Stimulated activated CD8-positive, alpha-beta memory T cell treated with anti-CD3 and anti-CD28 coated beads, Interleukin-12 subunit alpha, Interleukin-12 subunit beta, amount 100 ng/mL, for 4 hours (primary cell): ENCODE measurements at places on chromosomes 2 and 18.

DNA sequence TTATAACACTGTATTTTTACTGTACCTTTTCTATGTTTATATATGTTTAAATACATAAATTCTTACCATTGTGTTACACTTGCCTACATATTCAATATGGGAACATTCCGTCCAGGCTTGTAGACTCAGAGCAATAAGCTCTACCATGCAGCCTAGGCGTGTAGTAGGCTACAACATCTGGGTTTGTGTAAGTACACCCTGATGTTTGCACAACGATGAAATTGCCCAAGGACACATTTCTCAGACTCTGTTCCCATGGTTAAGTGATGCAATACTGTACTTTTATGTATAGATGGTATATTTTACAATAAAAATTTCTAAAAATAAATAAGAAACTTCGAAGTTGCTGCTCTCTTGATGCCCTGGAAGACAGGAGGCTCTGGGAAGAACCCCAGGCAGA lies 38.4 kb downstream of the YPEL5 start:
- no peak for DNase-seq

GRCh38 chr2:26164641-26165211 lies 8.2 kb upstream of the GAREM2 start:
- DNase-seq: no peak

GRCh38 chr2:224309176-224309575 lies 92.7 kb downstream of the FAM124B start:
- DNase-seq: no peak

- DNase-seq: peak; percentile 1
These were observed 34.1 kb downstream of the WDR35 start for GRCh38 chr2:19955544-19956422.

DNA sequence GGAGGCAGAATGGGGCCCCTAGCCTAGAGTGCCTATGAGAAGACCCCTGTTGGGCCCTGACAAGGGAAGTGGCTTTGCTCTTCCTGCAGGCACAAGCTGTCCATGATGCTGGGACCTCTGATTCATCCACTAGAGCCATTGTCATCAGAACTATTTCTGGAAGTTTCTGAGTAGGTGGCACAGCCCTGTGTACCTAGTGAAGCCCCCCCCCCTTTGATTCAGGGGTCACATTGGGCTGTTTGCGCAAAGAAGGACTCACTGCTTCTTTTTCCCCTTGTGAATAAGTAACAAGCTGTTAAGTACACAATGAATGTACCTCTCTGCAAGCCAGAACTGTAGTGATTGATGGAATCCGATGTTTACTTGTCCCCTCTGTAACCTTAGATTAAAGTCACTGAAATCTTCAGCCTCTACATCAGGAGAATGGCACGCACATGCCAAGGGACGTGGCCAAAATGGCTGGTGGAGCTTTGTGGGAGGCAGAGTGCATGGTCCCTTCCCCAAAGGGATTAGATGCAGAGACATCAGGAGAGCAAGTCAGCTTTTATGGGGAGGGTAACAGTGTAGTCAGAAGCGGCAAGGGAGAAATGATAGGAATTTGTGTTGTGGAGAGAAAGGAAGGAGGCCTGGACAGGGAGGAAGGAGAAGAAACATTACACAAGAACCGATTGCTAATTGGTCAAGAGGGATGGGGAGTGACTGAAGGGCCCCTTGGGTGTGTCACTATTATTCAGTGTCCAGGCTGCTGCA lies 267.6 kb upstream of the RAB12 start:
- DNase-seq: no peak

DNA sequence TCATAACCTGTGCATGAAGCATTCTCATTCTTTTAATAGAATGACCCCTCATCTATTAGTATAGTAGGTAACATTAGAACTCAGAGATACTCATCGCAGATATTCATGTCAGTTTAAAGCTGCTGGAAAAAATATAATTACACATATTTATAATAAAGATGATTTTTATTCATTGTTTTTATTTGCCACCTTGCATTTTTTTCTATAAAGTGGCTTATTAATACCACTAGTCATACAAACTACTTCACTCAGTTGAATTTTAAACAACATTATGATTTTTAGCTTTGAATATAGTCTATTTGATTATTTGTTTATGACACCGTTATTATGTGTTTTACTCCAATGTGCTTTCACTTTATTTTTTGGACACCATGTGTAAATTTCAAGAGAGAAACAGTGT lies 23.9 kb upstream of the GULP1 start:
- DNase-seq: no peak

GRCh38 chr2:164721430-164721829 lies 100.1 kb upstream of the GRB14 start:
- no peak for DNase-seq

GRCh38 chr2:168132389-168132788 lies 115.0 kb downstream of the STK39 start:
- no peak for DNase-seq

DNA sequence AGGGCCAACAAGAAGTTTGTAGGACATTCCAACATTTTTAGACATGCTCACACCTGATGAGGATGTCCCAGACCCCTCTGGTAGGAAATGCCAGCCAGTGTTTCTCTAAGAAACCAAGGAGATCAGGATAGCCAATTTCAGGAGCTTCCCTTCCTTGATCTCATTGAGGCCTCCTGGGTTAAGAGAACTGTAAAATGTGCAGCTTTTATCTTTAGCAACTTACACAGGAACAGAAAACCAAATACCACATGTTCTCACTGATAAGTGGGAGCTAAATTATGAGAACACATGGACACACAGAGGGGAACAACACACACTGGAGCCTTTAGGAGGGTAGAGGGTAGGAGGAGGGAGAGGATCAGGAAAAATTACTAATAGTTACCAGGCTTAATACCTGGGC lies 99.6 kb upstream of the MAP2 start:
- no peak for DNase-seq

- no peak for DNase-seq
These were observed 17.6 kb downstream of the ADAM17 start for GRCh38 chr2:9538000-9538507.

- DNase-seq: no peak
These were observed 58.8 kb downstream of the ST6GAL2 start for GRCh38 chr2:106827158-106827557.

DNA sequence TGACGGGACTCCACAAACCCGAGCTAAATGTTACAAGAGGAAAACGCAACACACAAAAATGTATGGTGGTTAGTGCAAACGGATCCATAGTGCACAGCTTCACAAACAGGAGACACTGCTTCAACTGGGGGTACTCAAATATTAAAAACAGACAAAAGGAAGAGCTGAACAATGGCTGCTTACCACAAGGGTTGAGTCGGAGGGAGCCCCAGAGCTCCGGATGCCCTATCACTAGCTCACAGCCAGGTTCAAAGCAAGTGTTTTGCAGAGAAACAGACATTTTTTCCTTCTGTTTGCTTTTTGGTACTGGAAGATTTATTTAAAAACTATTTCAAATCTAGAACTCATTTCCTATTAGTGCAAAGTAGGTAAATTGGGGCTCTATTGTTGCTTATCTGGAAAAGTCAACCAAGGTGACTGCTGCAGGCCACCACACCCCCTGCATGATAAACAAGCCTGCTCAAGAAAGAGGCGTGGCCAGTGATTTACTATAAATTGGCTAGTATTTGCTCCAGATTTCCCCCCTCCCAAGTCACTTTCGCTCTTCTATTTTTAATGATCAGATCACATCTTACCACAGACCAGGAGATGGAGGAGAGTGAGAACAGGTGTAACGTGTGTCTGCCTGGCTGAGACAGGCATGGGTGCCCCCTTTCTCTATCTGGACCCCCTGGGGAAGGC lies 46.5 kb downstream of the ZAP70 start:
- no peak for DNase-seq

GRCh38 chr18:35027206-35027605 lies 14.0 kb upstream of the MAPRE2 start:
- DNase-seq: no peak

GRCh38 chr2:171793691-171794678 lies 100.1 kb downstream of the SLC25A12 start:
- no peak for DNase-seq

DNA sequence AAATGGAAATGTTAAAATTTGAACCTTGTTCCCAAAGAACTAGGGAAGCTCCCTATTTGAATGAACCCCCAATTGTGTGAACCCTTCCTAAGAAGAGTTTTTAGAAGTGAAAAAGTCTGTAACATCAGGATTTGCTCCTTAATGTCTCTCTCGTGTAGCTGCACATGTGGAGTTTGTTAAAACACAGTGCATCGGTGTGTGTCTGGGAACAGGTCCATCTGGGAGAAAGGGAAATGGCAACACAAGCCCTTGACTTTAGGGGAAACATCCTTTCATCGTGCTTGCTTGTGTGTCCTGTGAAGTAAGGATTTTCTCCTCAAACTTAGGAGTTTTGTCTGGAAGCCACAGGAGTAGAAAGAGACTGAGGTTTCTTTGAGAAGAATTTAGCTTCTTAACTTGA lies 203.9 kb downstream of the PRKCE start:
- no peak for DNase-seq

- no peak for DNase-seq
These were observed 329.2 kb downstream of the LPIN1 start for GRCh38 chr2:12075603-12076002.

GRCh38 chr18:12048827-12049175 lies 44.8 kb upstream of the ANKRD62 start:
- no peak for DNase-seq
